Stimulated activated CD4-positive, alpha-beta T cell treated with anti-CD3 and anti-CD28 coated beads, Interleukin-4, amount 100 ng/mL, for 4 hours (primary cell): ENCODE measurements at places on chromosomes 1 and 21.

- DNase-seq = no peak
Measured at GRCh38 chr1:86430376-86430775, 6.4 kb downstream of the CLCA2 start.

DNA sequence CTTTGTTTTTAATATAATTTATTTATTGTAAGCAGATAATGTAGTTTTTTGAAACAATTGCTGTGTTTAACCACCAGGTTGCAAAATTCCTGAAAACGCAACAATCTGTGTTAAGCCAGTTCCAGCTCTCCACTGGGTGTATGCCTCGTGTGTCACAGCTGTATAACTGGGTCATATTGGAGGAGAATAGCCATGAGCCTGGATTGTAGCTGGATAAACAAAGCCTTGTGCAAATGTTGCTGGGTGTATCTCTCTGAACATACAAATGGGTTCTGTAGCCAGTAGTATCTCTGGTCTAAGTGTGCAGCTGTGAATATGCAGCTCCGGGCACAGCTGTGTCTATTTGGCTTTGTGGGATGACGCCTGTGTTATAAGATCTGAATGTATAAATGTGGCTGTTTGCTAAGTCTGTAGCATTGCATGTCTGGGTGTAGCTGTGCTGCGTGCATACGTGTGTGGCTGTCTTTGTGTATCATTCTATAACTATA is 2.8 kb downstream of the TCEA3 start:
- no peak for DNase-seq

- DNase-seq = no peak
Measured at GRCh38 chr1:5681654-5682053, 310.6 kb downstream of the NPHP4 start.

- DNase-seq = no peak
Measured at GRCh38 chr1:45953934-45954847, 150.8 kb downstream of the MAST2 start.

DNA sequence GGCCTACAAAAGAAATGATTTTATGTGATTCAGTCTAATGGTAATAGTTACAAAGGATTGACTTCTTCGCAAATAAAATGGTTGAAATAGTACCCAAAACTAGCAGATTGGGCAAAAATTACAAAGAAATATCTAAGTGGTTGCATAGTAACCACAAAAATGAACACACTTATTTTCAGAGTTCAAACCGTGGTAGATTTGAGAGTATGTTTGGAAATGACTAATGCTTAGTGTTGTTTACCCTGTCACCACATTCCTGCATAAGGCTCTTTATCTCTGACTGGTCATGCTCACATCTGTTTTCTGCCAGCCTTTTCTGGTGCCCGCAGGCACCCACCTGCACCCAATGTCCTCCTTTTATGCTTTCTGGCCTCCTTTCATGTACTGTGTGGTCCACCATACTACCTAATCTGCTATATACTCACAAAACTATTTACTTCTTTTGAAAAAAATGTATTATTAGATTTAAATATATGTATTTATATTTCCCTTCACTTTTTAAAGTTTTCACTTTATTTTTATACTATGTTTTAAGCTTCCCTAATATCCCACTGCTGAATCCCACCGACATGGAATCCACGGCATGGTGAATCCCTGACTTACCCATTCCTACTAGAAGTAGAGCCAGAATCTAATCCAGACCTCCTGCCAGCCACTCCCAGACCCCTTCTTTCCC is 30.3 kb downstream of the PTPRC start:
- DNase-seq = peak; percentile 30

GRCh38 chr1:54945393-54945936 is 35.0 kb upstream of the TMEM61 start:
- DNase-seq = no peak

GRCh38 chr1:60942291-60942690 is 140.1 kb upstream of the NFIA start:
- DNase-seq = no peak

DNA sequence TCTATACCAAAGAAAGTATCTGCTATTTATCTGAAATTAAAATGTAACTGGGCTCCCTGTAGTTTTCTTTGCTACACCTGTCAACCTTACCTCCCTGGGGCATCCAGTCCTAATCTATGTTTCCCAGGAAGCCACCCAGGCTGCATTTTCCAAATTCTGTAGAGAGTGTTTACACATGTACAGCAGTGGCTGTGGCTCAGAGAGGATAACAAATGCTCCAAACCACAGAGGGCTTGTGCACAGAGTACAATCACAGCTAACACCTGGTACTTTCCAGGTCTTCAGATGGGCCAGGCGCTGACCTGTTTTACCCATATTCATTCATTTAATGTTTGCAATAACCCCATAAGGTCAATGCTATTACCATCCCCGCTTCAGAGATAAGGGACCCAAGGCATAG is 146.5 kb upstream of the TNR start:
- no peak for DNase-seq

GRCh38 chr1:3944578-3945125 is 44.6 kb upstream of the C1orf174 start:
- no peak for DNase-seq

DNA sequence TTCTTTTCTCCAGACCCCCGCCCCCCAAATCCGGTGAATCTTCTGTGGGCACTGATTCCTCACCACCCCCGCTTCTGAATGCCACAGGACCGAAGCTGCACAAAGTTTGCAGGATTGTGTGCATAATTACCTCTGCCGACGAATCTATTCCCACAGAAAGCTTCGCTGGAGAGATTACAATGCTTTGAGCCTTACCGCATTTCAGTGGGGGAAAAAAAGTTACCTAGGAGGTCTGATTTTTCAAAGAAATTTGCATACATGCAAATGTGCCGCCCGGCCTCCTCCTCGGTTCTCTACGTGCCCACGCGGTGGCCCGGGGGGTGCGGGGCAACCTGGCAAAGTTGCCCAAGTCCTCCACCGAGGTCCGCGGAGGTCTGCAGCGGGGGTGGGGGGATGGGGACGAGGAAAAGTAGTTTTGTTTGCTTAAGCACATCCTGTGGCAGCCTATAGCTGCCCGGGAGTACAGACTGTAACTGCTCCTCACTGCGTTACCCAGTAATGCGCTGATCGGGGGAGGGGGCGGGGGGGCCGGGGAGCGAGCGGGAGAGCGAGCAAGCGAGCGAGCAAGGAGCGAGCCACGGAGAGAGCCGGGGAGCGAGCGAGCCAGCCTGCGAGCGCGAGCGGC is 563 bp upstream of the NFIA start:
- DNase-seq = peak; percentile 47

DNA sequence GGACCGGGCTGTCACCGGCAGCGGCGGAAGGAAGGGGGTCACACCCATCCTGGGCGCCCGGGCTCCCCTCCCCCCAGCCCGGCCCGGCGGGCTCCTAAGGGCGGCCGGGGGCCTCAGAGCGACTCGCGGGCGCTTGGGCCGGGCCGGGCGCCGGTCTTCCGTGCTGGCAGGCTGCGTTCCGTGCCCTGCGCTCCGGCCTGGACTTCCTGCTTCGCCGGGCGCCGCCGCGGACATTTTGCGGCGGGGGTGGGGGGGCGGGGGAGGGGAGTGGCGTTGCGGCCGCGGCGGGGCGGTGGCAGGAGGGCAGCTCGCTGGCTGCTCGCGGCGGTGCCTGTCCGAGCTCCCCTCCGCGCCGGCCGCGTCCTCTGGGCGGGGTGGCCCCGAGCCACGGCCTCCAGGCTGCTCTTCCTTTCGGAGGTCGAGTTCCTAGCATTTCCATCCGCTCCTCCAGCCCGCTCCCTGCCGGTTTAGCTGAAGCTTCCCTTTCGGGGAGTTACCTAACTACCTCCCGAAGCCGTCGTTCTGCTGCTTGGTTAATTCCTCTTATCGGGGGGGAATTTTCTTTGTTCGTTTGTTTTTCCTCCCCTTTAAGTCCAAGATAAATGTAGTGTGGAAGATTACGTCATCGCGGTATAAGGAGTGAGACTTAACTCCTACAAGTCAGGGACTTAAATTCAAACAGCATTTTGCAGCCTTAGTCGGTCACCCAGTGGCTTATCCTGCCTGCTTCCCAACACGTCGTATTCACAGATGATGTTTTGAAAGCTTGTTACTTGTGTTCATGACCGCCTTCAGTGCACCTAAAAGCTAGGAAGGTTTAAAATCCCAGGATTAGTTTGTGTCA is 730 bp downstream of the CDC42 start:
- DNase-seq = peak; percentile 43

GRCh38 chr1:227999056-227999930 is 7.5 kb upstream of the WNT3A start:
- DNase-seq = peak; percentile 60

- DNase-seq = no peak
Measured at GRCh38 chr1:43007377-43008114, 48.9 kb upstream of the SLC2A1 start.

- no peak for DNase-seq
Measured at GRCh38 chr1:15542388-15543250, 16.0 kb downstream of the DNAJC16 start.

- no peak for DNase-seq
Measured at GRCh38 chr1:194535369-194535768, 1349.0 kb upstream of the B3GALT2 start.

DNA sequence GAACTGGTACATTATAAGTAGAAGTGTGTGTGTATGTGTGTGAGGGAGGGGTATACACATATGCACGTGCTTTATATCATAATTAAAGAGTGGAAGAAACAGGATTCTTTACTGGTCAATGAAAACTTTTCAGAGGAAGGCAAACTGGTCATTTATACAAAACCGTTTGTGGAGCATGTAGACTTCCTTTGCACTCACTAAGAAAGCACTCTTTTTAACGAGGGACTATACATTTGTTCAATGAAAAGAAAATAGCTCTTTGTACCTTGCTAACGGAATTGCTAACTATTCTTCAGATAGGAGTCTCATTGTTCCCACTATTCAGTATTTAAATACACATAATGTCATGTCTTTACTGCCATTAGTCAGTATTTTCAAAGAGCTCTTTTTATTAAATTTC is 219.3 kb downstream of the ST6GALNAC3 start:
- DNase-seq = no peak

- no peak for DNase-seq
Measured at GRCh38 chr1:77996734-77997133, 8.0 kb upstream of the DNAJB4 start.

DNA sequence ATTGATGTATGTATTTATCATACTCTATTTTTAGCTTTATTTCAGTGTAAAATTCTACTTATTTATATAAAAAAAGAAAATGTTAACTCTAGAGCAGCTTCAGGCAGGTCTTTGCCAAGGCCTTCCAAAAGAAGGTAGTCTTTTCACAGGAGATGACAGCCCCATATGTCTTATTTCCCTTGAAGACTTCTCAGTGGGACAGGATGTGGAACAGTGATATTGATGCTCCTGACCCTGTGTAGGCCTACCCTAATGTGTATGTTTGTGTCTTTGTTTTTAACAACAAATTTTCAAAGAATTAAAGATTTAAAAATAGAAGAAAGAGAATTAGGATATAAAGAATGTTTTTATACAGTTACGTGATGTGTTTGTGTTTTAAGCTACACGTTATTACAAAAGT is 1593.6 kb downstream of the AMY1C start:
- DNase-seq = no peak

DNA sequence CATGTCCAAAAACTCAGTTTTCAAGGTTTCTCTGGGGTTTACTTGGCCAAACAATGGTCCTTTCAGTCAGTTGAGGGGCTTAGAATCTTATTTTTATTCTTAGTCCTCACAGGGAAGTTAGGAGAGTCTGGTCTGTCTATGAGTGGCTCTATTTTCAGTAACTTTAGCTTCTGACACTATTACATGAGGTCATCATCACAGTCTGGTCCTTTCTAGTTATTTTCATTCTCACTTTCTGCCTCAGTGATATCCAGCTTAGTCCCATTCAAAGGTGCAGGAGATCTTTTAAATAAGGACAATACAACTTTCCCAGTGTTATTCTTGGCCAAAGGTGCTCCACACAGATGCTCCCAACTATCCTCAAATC is 30.0 kb upstream of the FGGY start:
- DNase-seq = no peak
